ENCODE measurements at places on chromosomes 7 and 10.

DNA sequence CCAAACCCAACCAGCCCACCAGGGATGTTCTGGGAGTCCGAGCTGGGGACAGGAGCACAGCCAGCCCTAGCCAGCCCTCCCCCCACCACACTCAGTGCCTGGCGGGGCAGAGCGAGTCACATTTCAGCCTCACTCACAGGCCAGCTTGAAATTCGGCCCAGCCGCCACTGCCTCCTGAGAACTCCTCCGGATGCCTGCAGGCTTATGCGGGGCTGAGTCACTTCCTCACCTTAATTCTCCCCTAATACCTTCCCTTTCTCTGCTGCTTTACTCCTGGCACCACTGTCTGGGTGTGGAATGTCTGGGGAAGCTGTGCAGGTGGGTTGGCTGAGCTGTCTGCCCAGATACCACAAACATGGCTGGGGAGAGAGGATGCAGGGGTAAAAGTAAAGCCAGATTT, 22.6 kb upstream of the DLG5 start:
- DNase-seq: no peak

DNA sequence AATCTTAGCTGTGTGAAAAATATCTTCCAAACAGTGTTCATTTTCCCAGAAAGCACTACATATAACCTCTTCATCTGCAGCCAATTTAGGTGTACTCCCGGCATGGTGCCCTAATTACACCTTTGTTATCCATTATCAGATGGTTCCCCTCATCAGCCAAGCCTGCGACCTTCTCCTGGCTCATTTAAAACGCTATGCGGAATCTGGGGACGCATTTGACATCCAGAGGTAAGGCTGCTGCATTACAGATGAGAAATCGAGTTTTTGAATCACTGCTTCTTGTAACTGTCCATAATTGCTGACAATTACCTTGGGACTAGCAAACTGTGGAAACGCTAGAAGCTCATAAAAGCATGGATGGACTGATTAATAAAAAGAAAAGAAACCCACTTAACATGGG, 109.5 kb downstream of the PARP12 start:
- no peak for DNase-seq

DNA sequence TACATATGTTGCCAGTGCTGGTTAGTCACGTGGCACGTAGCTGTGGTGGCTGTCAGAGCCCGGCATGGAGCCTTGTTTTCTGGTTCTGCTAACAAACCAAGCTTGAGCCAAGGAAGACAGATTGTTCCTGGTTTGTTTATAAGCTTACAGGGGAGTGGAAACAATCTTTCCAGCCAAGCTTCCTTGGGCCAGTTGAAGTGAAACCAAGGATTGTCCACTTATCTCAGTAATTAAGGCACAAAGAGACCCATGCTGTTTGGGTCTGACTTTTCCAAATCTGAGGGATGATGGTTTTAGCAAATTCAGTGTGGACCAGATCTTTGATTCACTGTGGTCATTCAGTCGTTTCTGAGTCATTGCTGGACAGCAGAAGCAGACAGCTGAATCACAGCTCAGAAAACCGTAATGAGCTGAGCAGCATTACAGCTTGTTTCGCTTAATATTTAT, 297.3 kb upstream of the COBL start:
- no peak for DNase-seq

GRCh38 chr10:24974976-24975375, 22.6 kb upstream of the PRTFDC1 start:
- no peak for DNase-seq

DNA sequence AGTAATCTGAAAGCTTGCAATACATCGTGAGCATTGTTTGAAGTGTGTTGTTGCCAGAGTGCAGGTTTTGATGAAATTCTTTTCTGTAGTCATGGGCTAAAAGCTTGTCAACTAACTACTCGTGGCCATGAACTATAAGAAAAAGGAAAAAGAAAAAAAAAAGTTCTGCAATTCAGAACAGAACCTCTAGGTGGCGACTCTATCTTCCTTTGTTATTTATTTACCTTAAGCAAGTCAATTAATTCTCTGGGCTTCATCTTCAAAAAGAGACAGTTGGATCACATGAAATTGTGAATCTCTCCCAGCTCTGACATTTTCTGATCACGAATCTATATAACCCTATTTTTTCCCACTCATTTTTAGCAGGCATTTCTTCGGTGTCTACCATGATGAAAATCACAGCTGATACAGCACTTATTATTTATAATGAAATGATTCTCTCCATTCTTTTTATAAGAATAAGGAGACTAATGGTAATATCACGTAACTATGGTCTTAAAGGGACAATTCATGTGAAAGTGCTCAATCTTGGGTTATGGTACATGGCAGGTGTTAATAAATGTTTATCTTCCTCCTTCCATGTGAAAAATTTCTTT, 18.8 kb downstream of the TMEM196 start:
- DNase-seq: no peak

- DNase-seq: no peak
Measured at GRCh38 chr7:147756300-147756699, 834.3 kb upstream of the C7orf33 start.

- DNase-seq: no peak
Measured at GRCh38 chr7:113142385-113143119, 24.2 kb upstream of the SMIM30 start.

- no peak for DNase-seq
Measured at GRCh38 chr7:36305648-36306047, 84.0 kb upstream of the ANLN start.

DNA sequence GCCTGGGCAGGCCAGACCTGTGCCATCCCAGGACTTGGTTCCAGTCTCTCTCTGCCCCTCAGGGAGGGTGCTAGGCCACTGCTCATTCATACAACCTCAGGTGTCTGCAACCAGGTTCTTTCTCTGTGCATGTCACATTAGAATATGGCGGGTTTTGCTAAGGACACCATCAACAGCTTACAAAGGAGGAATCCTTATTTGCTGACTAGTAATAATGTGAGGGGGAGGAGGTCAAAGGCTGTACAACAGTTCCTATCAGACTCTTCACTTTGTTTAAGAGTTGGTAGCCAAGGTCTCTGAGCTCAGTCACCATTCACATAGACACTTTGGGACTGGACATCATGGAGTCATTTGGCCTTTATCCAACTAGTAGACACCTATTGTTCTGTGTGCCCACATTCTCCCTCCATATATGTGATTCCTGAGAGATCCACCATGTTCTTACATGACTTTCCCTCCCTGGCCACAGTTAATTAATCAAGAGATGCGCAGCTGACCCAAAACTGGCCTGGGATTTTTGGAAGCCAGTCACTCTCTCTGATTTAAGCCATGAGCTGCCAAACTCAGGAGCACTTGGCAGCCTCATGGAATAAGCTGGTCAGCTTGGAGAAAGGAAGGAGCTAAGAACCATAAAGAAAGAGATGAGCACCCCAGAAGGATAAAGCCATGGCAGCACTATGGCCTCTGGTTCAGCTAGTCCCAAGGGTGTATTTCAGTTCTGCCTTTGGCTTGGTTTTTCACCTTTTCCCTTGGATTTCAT, 51.2 kb downstream of the DPCD start:
- no peak for DNase-seq

- no peak for DNase-seq
Measured at GRCh38 chr7:155861480-155861868, 49.2 kb upstream of the SHH start.

DNA sequence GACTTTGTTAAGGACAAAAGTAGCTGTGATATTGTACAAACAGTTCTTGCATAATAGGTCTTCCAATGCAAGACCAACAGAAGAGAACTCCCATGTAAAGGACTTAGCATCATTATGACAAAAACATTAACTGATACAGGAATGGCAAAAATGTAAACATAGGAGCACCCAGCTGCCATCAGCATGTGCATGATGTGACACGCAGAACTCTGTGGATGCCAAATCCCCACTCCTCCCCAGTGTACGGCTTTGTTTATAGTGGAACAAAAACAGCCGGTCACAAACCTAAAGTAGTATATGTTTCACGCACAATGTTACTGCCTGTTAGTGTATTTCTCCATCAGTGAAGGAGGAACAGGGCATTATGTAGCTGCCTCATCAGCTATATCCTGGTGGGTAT, 316.0 kb upstream of the AOAH start:
- no peak for DNase-seq

DNA sequence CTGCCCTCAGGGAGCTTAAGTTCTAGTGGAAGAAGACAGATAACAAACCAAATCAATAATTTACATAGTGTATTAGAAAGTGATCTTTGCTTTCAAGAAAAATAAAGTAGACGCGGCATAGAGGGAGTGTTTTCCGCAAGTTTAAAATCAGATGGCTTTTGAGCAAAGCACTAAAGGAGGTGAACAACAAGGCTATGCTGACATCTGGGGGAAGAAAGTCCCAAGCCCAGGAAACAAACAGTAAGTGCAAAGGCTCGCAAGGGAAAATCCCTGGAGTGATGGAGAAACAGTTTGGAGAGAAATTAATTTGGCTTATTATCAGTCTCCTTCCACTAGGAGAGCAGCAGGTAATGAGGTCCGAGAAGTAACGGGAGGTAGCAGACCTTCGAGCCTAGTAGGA, 1.9 kb upstream of the CNNM2 start:
- no peak for DNase-seq

DNA sequence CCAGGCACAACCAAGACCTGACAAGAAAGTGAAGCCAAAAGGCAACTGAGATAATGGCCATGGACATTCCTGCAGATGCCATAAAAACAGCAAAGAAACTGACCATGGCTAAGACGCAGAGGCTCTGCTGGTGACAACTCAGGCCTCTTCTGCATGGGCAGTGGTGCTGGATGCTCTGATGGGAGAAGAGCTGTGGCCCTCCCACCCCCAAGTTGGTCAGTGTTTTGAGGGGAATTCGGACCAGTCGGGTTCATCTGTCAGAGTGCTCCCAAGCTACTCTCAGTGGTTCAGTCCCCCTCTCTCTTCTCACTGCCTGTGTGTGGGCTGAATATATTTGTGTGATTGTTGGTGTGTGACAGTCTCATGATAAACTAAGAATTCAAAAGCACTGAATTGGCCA, 79.0 kb upstream of the GPR26 start:
- no peak for DNase-seq

- DNase-seq: no peak
Measured at GRCh38 chr7:57821438-57822382, 371.7 kb downstream of the ZNF716 start.

- no peak for DNase-seq
Measured at GRCh38 chr10:90447831-90448230, 410.0 kb downstream of the HTR7 start.

GRCh38 chr10:123109466-123109865, 26.3 kb upstream of the HMX3 start:
- no peak for DNase-seq

- DNase-seq: no peak
Measured at GRCh38 chr10:49552277-49552676, 13.4 kb upstream of the ERCC6 start.

DNA sequence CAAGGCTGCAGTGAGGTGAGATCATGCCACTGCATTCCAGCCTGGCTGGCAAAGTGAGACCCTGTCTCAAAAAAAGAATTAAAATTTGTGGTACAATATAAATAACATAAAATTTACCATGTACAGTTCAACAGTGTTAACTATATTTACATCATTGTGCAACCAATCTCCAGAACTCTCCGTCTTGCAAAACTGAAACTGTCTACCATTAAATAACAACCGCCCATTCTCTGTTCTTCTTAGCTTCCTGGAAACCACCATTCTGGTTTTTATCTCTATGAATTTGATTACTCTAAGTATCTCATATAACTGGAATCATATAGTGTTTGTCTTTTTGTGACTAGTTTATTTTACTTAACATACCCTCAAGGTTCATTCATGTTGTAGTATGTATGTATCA, 167.6 kb downstream of the AUTS2 start:
- no peak for DNase-seq

DNA sequence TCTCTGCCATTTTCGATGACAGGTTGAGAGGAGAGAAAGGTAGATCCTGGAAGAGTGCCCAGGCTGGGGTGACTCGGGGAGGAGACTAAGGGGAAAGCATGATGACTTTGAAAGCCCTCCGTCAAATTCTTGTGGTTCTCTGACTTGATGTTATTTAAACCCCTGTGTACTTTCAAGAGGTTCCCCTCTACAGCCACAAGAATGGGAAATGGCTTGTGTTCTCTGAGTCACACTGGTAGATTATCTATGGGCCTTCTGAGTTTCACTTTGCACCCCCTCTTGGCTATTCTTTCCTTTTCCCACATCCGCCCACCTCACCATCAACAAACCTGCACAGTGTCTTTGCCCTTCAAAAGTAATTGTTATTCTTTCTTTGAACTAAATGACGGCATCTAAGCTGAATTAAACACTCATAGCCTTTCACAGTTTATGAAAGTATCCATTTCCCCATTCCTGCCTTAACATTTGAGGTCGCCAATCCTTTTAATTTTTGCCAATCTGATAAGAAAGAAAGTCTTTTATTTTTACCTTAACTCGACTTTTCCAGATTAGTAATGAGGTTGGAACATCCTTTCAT, 24.1 kb downstream of the PRF1 start:
- DNase-seq: no peak

DNA sequence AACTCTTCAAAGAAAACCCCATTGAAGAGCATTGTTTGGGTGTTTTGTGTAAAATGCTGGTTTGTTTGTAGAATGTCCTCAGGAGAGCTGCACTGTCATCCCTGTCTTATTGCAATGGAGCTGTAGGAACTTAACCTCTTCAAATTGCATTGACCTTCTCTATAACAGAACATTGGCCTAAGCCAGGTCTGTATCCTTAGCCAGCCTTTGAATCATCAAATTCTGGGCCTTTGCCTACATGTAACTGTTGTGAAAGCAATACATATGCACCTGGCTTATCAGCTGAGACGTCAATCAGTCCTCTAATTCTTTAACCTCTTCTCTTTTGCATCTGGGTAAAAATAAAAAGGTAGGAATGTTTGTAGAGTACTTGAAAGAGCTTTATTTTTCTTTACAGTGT, 196.0 kb downstream of the CSTF2T start:
- DNase-seq: no peak

GRCh38 chr10:77898323-77899079, 28.1 kb downstream of the DLG5 start:
- no peak for DNase-seq

All from stimulated activated CD4-positive, alpha-beta T cell treated with anti-CD3 and anti-CD28 coated beads, Interleukin-1b, Interleukin-23, amount 100 ng/mL, for 1 hour (primary cell).